ENCODE measurements at places on chromosomes 6 and 20.

- DNase-seq = no peak
Measured at GRCh38 chr6:7522873-7523272, 18.6 kb upstream of the DSP start.

GRCh38 chr6:104630955-104631354 lies 228.8 kb downstream of the HACE1 start:
- no peak for DNase-seq

DNA sequence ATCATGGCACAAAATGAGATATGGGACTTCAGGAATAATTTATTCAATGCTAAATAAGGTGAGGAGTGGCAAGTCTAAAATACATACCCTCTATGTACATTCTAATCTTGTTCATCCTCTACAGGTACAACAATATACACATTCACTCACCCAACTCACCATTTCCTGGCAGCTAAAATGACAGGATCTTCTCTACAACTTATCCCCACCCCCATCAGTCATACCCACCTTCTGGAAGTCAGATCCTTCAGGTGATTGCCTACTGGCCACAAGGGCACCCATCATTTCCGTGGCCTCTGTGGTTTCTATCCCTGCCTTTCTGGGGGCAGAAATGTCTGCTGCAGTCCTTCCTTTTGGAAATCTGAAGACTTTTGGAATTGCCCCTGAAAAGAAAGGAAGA lies 22.8 kb upstream of the CRIP3 start:
- DNase-seq = no peak

DNA sequence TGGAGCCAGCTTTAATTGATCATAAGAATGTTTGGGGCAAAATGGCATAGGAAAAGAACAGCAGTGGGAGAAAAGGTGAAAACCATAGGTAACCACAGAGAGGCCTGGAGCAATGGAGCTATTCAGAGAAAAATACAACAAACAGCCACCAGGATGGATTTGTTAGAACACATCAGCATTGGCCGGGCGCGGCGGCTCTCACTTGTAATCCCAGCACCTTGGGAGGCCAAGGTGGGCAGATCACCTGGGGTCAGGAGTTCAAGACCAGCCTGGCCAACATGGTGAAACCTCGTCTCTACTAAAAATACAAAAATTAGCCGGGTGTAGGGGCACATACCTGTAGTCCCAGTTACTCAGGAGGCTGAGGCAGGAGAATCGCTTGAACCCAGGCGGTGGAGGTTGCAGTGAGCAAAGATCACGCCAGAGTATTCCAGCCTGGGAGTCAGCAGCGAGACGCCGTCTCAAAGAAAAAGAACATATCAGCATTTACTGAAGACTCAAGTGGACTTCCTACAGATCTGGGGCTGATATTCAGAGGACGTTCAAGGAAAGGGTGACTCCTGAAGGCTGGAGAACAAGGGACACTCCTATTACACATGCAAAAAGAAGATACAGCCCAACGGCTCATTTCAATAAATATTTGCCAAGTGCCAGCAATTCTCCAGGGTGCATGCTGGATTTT lies 20.2 kb downstream of the SNHG17 start:
- no peak for DNase-seq

- DNase-seq = no peak
Measured at GRCh38 chr6:19205076-19205475, 632.1 kb upstream of the ID4 start.

- DNase-seq = no peak
Measured at GRCh38 chr6:26019967-26020328, 57.3 kb downstream of the TRIM38 start.

GRCh38 chr6:9025796-9026394 lies 590.5 kb upstream of the SLC35B3 start:
- no peak for DNase-seq

DNA sequence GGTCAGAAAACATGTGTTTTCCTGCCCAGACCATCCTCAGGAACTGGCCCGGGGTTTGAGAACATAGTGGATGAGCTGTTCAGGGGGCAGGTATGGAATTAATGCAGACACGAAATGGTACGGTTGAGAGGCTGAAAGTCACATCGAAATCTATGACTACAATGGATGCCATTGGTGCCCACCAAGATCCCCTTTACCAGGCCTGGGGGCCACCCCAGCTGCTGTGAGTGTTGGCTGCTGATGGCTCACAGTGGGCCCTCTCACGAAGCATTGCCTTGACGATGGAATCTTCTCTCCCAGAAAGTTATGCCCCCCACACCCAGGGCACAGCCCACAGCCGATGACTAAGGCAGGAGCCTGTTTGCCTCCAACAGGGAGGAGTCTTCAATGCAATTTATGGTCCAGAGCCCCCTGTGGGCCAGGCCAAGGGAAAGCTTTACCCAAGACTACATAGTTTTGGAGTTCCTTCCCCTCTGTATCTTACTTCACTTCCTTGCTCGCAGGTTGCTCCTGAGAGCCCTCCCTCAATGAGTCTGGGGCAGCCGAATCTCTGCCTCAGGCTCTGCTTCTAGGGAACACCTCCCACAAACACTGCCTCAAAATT lies 92.6 kb downstream of the BFSP1 start:
- no peak for DNase-seq

DNA sequence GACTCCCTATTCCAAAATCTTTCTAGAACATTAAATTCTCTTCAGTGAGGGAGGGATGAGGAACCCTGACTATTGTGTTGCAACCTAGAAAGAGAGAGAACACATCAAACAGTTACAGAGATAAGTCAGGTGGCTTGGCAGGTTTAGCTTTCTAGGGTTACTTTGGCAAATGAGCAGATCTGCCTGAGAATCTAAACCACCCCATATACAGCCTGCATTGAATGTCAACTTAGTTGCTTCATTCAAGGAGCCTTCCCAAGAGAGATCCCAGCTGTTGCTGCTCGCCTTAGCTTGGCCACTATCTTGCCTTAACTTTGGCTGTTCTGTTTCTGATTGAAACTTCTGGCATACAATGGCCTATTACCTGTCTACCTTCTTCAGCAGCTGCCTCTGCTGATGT lies 74.7 kb upstream of the TCF21 start:
- DNase-seq = no peak

DNA sequence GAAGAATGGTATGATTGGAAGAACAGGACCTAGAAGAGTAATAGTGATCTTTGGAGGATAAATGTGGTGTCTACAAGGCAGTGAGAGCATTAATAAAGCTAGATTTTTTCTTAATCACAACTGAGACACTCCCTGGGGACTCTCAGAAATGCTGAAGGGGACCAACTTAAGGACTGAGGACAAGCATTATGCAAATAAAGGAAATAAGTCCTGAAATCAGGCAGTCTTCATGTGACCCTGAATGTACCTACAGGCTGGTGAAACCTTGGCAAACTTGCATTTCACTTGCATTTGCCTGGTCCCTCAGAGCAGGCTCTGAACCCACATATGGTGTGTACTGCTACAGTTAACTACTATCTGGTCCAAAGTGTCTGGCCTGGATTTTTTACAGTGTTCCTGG lies 19.3 kb upstream of the TTK start:
- DNase-seq = no peak

DNA sequence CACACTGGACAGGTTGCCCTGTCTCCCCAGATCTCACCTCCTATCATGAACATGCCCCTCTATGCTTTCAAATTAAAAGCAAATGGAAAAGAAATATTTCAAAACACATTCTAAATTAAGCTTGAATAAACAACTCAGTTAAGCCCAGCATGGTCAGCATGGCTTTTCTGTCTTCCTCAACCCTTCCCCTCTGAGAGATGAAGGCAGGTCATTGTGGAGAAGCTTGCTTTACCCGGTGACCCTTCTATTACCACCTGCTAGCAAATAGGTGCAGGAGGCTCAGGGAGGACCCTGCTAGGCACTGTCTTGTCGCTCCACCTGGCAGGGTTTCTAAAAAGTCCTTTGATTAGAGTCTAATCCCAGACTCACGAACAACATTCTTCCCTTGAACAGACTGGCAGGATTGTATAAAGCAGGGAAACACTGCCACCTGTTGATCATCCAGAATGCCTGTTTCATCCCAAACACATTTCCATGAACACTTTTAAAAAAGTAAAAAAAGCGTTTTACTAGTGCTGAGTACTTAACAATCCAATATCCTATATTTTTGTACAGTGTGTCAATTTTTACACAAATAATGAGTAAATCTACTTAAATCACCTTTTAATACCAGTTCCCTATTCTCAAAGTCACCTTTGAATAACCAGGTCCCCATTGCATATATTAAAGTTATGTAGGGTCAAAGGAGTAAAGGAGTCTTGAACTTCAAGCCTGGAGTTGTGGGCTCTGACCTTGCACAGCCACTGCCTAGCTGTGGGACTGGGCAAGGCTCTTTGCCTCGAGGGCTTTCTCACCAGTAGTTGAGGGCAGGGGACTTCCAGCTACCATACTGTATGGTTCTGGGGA lies 75.5 kb downstream of the GPR6 start:
- no peak for DNase-seq

- DNase-seq = peak; percentile 46
Measured at GRCh38 chr20:59400708-59401107, 100.3 kb downstream of the EDN3 start.

DNA sequence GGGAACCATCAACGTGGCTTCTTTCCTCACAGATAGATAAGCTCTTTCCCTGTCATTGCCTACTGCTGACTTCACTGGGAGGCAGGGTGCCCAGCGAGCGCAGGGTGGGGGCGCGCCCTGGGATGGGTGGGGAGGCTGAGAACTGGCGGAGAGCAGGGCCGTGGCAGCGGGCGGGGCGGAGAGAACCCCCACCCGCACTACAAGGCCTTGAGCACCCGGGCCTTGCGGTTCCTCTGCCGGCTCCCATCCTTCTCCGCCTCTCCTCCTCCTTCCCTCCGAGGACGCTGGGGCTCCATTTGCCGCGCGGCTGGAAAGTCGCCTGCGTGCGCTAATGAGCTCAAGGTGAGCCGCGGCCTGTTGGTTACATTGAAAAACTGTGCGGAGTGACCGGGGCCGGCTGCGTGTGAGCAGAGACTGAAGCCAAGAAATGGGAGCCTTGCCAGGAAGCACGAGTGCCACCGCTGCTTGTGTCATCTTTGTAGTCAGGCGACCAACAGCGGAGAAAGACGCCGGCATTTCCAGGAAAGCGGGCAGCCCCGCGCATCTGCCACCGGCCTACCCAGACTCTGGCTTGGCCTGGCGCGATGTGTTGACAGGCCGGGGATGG lies 963.5 kb upstream of the SLC35B3 start:
- DNase-seq = no peak

DNA sequence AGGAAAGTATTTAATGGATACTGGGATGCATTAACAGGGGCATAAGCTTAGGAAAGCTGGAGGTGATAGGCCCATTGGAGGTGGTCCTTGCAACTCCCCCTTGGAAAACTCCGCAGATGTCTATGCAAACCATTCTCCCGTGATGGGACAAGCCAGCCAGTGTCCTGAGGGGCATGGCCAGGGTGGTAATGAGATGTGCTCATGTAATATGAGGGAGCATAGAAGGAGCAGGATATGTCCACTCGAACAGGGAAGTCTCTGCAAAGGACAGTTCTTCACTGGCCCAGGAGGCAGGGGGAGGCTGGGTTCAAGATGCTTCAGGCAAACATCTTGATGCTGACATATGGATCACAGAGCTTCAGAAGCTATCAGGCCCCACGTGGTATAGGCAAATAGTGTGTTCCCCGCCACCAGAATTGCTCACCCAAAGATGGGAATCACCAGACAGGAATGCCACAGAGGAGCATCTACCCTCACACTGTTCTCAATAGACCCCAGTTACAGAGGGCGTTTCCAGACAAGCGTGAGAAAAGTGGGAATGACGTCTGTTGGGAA lies 201.6 kb upstream of the CDH4 start:
- no peak for DNase-seq

DNA sequence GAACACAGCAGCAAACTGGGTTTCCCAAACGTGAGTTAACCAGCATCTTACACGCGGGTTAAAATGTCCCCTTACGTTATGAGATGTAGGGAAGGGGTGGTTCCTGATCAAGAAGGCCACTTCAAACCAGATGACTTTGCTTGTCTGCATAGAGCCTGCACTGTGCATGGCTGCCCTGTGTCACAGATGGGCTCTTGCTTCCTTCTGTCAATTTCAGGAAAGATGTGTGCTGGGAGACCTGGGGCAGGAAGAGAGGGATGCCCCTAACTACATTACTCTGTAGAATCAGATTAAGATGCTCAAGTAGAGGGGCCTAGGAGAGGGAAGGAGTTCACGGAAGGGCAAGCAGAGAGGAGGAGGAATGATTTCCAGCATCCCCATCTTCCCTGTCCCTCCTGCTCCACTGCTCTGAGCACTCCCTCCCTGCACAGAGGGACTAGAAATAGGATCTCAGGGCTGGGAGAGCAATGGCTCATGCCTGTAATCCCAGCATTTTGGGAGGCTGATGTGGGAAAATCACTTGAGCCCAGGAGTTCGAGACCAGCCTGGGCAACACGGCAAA lies 63.5 kb upstream of the ZMYND8 start:
- no peak for DNase-seq

DNA sequence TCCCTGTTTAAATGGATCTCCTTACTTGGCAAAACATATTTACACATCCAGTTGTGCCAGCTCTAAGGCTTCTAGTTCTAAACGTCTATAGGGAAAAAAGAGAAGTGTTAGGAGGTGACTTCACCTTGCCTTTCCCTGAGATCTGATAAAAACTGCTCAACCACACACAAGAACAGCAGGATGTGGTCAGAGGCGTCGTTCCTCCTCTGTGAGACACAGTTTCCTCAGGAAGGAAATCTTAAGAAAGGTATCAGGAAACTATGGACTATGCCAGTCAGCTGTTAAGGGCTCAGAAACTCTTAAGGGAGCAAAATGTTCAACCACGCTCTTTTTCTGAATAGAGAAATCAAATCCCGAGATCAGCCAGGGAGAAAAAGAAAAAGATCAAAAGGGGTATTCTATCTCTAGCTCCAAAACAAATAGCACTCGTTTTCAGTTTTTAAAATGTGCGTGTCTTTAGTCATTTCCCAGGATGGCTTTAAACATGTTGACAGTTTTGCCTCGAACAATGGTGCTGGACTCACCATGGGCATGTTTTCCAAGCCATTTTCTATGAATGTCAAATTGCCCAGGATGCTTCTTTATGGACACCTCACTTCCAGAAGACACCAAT lies 154.5 kb downstream of the HACE1 start:
- peak; percentile 25 for DNase-seq

- no peak for DNase-seq
Measured at GRCh38 chr6:148379481-148379880, 36.8 kb downstream of the SASH1 start.

- DNase-seq = no peak
Measured at GRCh38 chr6:1153696-1154245, 158.1 kb upstream of the FOXQ1 start.

GRCh38 chr6:138944412-138944811 lies 43.6 kb downstream of the REPS1 start:
- no peak for DNase-seq

GRCh38 chr6:106918115-106918514 lies 56.4 kb downstream of the CD24 start:
- DNase-seq = no peak

GRCh38 chr6:169439710-169440109 lies 186.1 kb upstream of the THBS2 start:
- no peak for DNase-seq

- DNase-seq = no peak
Measured at GRCh38 chr20:38272961-38273360, 12.4 kb upstream of the KIAA1755 start.

- DNase-seq = no peak
Measured at GRCh38 chr20:33560026-33560425, 70.1 kb downstream of the CBFA2T2 start.

All from stimulated activated CD4-positive, alpha-beta T cell treated with anti-CD3 and anti-CD28 coated beads, Interleukin-4, amount 100 ng/mL, for 4 hours (primary cell).